ENCODE measurements at places on chromosomes 6 and 20.

GRCh38 chr6:138005846-138006245, 101.4 kb downstream of the PERP start:
- no peak for DNase-seq

GRCh38 chr20:48769069-48769983, 58.5 kb downstream of the PREX1 start:
- DNase-seq = peak; percentile 85

DNA sequence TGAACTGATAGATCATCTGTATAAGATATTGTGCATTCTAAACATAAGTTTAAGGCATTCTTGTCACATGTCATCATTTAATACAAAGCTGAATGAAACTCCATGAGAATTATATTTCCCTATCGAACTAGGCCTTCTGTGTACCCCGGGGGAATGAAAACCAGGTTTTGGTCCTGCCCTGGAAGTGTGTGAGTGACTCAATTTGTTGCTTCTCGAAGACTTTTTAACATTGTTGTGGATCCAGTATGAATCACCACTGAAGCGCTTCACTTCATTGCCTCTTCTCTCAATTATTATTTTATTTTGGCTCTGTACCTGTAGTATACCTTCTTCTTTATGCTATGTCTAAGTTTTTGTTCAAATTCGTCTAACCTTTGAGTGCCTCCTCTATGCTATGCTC, 150.8 kb downstream of the GRIK2 start:
- no peak for DNase-seq

DNA sequence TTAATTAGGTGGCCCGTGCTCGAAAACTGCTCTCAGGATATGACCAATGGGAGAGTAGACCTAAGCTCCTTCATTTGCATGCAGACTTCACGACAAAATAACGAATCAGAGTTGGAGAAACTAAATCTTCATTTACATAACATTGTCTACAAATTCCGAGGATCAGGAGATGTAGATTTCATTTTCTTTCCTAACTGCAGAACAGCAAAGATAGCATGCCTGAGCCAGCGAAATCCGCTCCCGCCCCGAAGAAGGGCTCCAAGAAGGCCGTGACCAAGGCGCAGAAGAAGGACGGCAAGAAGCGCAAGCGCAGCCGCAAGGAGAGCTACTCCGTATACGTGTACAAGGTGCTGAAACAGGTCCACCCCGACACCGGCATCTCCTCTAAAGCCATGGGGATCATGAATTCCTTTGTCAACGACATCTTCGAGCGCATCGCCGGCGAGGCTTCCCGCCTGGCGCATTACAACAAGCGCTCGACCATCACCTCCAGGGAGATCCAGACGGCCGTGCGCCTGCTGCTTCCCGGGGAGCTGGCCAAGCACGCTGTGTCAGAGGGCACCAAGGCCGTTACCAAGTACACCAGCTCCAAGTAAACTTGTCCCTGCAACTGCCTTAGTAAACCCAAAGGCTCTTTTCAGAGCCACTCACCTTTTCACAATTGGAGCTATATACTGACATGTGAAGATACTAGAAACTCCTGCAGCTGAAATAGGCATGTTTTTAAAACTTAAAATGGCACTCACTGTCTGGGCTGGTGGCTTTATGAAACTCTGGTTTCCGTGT, 96.5 kb downstream of the HFE start:
- DNase-seq = peak; percentile 56

DNA sequence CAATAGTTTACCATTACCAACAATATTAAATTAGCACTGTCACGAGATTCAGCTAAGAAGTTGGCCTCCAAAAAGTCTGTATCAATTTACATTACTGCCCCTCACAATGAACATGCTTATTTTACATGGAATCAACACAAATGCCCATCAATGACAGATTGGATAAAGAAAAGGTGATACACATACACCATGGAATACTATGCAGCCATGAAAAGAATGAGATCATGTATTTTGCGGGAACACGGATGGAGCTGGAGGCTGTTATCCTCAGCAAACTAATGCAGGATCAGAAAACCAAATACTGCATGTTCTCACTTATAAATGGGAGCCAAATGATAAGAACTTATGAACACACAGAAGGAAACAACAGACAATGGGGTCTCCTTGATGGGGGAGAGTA, 211.8 kb upstream of the RREB1 start:
- no peak for DNase-seq

GRCh38 chr6:140571145-140571544, 1196.7 kb upstream of the CITED2 start:
- DNase-seq = no peak

DNA sequence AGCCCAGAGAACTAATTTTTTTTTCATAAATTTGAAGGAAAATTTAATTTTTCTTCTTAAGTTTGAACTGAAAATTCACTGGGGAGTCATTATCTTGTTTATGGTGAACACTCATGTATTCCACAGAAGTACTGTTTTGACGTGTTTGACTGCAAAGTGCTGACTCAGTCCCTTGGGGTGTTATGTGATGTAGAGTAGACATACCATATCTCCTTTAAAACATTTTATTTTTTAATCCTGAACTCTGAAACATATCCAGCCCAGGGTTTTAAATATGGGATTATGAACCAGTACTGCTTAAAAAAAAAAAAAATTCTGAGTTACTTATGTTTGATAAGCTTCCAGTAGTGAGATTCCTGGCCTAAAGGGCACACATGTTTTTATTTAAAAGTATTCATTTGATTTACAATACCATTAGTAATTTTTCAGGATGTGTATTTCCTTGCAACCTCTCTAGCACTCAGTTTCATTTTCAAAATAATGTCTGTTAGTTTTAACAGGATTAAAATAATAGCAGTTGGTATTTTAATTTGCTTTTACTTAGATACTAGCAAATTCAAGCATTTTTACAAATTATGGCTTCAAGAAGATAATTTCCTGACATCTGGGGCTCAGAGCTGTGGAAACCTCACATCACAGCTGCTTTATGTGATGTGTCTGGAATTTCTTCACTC, 81.7 kb upstream of the PDE10A start:
- no peak for DNase-seq

DNA sequence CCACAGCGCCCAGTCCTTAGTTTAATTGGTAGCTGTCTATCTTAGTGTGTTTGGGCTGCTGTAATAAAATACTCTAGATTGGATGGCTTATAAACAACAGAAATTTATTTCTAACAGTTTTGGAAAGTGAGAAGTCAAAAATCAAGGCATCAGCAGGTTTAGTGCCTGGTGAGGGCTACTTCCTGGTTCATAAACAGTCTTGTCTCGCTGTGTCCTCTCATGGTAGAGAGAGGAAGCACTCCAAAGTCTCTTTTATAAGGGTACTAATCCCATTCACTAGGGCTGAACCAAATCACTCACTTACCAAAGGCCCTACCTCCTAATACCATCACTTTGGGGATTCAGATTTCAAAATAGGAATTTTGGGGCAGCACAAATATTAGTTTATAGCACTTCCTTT, 336.9 kb upstream of the RSPO3 start:
- DNase-seq = no peak

GRCh38 chr6:6741264-6741663, 152.7 kb downstream of the LY86 start:
- DNase-seq = no peak

GRCh38 chr6:21648475-21649050, 55.0 kb downstream of the SOX4 start:
- DNase-seq = no peak

DNA sequence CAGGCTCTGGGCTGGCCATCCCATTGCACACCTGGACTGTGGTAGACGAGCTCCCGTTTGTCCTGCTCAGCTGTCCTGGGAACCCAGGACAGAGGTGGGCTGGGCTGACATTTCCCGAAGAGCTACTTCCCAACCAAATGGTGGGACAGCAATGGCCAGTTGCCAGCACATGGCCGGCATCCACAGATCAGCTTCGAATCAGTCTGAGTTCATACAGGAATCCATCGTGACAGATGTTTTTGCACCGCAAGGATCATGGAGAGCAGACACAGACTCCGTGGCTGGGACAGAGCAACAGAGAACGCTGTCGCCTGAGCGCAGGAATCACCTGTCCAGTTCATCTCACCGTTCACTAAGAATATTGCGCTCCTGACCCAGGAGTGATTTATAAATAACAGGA, 198.5 kb downstream of the TTLL2 start:
- DNase-seq = no peak

Data from activated T-cell treated with anti-CD3 and anti-CD28 coated beads for 48 hours (primary cell).